ENCODE measurements at places on chromosomes 3 and 15. TPM values are rescaled to one million over a fixed set of nuclear protein-coding genes. Genes with fewer than 3 reads are reported as not detected.
A peak's percentile ranks its signal among the peaks of the same experiment; 100 is the strongest.

GRCh38 chr3:38421679-38422336 is 31.9 kb upstream of the ACVR2B start:
- DNase-seq: no peak

- no peak for DNase-seq
Observed at GRCh38 chr15:71885390-71885789, 75.0 kb downstream of the NR2E3 start.

DNA sequence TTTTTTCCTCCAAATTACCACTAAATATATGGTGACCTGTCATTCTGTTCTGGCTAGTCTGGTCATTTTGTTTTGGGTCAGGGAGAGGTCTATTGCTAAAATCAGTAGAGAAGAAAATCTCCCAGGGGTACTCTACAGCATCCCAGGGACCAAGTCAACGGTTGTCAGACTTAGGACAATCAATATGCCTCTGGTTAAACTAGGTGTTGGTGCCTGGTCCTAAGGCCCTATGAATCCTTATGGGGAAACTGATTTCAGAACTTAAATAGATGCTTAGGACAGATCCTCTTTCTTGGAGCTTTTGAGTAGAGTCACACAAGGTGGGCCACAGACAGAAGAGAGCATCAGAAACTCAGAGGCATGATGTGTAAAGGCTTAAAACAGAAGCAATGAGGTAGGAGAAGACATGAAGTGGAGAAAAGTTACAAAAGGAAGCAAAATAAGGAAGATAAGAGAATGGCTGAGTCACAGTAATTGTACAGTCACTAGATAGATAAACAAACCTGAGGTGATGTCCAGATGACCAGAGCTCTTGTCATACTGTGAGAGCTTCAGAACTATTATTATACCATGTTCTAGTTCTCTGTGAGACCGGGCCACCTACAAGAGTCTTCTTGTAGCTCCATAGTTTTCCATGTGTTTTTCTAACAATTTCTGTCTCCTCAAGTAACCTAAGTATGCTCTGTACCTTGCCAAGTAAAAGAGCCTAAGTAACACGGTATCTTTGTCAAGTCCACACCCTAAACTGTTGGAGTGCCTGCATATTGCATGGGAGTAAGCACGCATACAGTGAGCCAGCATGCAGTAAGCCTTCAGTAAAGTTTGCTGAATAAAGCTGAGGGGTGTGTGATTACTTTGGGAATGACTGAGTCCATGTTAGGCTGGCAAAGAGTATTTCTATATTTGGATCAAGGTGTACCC is 44.6 kb upstream of the LEKR1 start:
- DNase-seq: peak; percentile 77

DNA sequence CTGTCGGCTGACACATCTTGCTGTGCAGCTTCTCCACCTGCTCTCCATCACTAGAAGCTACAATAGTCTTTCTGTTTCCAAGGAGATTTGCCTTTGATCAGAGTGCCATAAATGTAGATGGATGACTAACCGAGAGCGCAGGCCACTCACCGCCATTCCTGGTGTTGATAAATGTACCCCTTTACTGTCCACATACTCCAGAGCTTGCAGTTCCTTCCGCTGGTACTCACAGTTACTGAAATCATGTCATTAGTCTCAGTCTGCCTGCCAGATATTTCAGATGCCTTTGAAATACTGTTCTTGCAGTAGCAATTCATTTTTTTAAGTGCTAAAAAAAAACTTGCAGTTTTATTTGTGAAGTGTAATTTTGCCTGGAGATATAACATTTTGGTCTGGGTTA is 72.3 kb downstream of the BLM start:
- DNase-seq: no peak

DNA sequence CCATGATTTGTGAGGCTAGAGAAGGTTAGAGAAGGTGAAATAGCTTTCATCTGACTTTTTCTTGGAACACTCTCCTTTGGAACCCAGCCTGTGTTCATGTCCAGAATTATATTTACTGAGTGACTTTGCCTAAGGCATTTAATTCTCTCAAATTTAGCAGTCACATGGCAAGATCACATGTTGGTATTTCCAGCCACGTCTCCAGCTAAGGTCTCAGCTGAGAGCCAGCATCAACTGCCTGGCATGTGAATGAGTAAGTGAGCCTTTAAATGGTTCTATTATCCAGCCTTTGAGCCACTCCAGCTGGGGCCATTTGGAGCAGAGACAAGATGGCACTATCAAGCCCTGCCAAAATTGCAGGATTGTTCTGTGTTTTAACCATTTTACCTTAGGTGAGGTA is 130.2 kb upstream of the SGO1 start:
- peak; percentile 16 for DNase-seq

DNA sequence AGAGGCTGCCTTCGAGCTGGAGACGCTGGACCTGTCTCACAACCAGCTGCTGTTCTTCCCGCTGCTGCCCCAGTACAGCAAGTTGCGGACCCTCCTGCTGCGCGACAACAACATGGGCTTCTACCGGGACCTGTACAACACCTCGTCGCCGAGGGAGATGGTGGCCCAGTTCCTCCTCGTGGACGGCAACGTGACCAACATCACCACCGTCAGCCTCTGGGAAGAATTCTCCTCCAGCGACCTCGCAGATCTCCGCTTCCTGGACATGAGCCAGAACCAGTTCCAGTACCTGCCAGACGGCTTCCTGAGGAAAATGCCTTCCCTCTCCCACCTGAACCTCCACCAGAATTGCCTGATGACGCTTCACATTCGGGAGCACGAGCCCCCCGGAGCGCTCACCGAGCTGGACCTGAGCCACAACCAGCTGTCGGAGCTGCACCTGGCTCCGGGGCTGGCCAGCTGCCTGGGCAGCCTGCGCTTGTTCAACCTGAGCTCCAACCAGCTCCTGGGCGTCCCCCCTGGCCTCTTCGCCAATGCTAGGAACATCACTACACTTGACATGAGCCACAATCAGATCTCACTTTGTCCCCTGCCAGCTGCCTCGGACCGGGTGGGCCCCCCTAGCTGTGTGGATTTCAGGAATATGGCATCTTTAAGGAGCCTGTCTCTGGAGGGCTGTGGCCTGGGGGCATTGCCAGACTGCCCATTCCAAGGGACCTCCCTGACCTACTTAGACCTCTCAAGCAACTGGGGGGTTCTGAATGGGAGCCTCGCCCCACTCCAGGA is 21.1 kb downstream of the NRROS start:
- no peak for DNase-seq

GRCh38 chr3:157388976-157389375 is 47.7 kb upstream of the PTX3 start:
- no peak for DNase-seq

- DNase-seq: no peak
Observed at GRCh38 chr3:29606416-29606815, 325.5 kb downstream of the RBMS3 start.

DNA sequence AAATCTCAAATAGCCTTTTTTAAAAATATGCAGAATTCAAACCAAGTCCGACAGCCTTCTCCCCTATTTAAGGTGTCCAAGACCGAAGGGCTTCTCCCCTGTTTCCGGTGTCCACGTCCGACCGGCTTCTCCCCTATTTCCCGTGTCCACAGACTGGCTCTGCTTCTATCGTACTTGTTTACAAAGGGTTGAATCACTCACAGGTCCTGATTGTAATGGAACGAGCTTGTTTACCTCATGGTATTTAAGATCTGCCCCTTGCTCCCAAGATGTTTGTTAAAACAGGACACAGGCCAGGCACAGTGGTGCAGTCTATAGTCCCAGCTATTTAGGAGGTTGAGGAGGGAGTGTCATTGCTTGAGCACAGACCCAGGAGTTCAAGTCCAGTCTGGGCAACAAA is 90.4 kb upstream of the ROBO2 start:
- DNase-seq: no peak

- DNase-seq: peak; percentile 7
Observed at GRCh38 chr3:10883478-10884234, 67.6 kb downstream of the SLC6A11 start.

- DNase-seq: no peak
Observed at GRCh38 chr3:3836845-3837244, 37.6 kb downstream of the LRRN1 start.

DNA sequence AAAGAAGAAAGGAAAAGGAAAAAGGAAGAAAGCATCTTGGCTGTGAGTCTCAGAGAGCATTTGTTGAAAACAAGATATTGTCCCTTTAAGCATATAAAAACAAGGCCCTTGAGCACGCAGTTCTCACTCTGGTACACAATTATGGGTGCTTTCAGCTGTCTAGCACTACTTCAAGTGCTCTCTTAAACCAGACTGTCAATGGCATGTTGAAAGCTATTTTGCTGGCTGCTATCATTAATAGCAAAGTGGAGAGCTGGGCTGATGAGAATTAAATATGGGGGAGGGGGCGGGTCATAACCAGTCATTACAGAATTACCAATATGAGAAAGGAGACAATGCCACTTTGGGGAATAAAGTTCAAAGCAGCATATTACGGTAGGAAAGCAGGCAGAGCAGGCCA is 9.3 kb downstream of the TLE3 start:
- DNase-seq: no peak

DNA sequence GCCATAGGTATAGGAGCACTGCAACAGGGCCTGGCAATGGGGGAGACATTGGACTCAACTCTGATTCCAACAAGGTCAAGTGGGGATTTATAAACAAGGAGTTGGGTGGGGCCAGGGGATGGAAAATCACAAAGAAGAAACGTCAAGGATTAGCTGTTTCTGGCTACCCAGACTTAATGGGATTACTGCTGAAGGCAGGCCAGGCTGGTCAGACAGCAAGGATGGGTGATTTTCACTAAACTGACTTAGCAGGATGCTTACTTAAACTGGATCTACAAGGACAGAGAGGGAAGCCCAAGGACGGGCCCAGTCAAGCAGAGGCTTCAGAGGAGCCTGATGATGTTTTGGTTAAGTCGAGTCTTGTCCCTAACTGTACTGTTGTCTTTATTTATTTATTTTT is 76.2 kb downstream of the USP13 start:
- no peak for DNase-seq

DNA sequence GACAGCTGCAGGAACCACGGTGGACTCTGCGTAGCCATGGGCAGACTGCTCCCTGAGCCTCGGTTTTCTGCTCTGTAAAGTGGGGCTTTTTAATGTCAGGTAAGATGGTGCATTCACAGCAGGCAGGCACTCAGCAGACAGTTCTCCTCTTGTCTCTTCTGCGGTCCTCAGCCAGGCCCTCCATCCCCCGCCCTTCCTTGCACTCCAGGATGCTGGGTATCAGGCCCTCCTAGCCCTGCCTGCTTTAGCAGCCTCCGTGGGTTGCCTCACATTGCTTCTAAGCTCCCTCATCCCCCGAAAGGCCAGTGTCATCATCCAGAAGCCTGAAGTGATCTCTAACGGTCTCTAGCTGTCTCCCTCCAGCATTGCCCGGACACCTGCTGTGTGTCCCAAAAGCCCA is 115.7 kb downstream of the WNT7A start:
- no peak for DNase-seq

GRCh38 chr3:42189736-42190135 is 76.2 kb downstream of the CCK start:
- DNase-seq: peak; percentile 32

- DNase-seq: peak; percentile 98
Observed at GRCh38 chr3:179037351-179037750, 34.3 kb downstream of the ZMAT3 start.

GRCh38 chr3:183208260-183208659 is 44.8 kb upstream of the B3GNT5 start:
- no peak for DNase-seq

GRCh38 chr3:197471221-197472010 is 84.4 kb downstream of the BDH1 start:
- no peak for DNase-seq

DNA sequence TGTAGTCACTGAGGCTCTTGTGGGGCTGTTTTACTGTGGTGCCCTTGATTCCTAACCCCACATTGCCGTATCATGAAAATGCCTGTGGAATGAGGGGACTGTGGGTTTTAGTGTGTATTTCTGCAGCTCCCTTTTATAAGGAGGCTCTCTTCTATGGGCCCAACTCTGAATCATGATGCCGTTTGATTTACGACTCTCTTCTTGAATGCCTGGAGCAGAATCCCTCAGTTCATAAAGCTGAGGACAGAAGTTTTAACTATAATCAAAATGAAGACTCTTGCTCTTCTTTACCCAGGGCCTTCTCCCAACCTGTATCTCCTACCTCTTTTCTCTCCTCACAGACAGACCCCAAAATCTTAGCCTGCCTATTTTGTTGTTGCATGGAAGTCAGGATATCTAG is 109.5 kb downstream of the RARB start:
- no peak for DNase-seq

DNA sequence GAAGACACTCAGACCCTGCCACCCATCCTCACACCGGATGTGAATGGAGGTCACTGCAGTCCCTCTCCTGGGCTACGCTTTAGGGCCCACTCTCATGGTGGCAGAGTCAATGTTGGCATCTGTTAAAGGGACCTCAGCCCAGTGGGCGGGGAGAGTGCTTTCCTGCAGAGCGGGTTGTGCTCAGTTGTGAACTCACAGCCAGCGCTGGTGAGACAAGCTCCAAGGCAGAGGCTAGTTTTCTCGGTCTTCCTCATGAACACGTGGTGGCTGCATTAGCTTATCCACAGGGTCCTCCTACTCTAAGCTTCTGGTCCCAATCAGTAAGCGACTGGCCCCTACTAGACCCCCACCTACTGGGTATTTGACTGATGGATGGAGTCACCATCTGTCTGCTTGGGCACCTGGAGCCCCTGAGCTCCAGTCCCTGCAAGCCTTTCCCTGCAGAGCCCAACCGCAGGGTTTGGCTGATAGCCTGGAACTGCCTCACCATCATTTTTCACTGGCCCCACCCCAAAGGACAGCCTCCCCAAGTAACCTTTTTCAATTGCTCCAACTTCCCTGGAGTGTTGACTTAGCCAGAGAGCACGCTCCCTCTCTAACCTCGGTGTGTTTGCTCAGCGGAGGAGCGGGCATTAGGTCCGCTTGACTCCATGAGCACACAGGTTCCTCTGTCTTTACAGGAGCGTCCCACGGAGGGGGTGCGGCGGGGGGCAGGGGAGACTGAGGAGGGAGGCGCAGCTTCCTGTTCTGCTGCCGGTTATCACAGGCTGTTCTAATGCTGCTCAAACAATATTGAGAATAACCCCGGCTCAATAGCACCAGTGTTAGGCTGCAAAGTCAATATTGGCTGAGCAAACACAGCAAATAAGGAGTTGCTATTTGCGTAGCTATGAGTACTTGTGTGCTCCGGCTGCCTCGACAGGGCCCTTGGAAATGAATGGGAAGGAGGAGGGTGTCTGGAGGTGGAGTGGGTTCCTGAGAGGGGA is 141.7 kb downstream of the RPLP1 start:
- peak; percentile 78 for DNase-seq

GRCh38 chr15:79617071-79617470 is 184.9 kb downstream of the MINAR1 start:
- no peak for DNase-seq

- no peak for DNase-seq
Observed at GRCh38 chr3:169847896-169848295, 21.8 kb downstream of the LRRC31 start.

- DNase-seq: no peak
Observed at GRCh38 chr3:13622356-13622755, 73.4 kb downstream of the FBLN2 start.

GRCh38 chr15:92747047-92747446 is 91.5 kb upstream of the FAM174B start:
- no peak for DNase-seq

Gene ITPKA
- 17.3 TPM for total RNA-seq

Gene SYNPR
- total RNA-seq: not detected

Gene TMCO5A
- not detected for total RNA-seq

Gene IMPG2
- total RNA-seq: not detected

Gene PLXND1
- total RNA-seq: 219 TPM

Gene NANOGP8
- not detected for total RNA-seq

Gene RTP3
- total RNA-seq: not detected

Gene SHF
- not detected for total RNA-seq

Gene ITIH1
- total RNA-seq: not detected

Gene ATP10A
- not detected for total RNA-seq

Gene MNS1
- total RNA-seq: 9.3 TPM

Measured in A172 (cell line).